ENCODE measurements at places on chromosomes 16 and 17.

GRCh38 chr16:82935766-82936165 lies 309.0 kb downstream of the CDH13 start:
- DNase-seq, result no peak

DNA sequence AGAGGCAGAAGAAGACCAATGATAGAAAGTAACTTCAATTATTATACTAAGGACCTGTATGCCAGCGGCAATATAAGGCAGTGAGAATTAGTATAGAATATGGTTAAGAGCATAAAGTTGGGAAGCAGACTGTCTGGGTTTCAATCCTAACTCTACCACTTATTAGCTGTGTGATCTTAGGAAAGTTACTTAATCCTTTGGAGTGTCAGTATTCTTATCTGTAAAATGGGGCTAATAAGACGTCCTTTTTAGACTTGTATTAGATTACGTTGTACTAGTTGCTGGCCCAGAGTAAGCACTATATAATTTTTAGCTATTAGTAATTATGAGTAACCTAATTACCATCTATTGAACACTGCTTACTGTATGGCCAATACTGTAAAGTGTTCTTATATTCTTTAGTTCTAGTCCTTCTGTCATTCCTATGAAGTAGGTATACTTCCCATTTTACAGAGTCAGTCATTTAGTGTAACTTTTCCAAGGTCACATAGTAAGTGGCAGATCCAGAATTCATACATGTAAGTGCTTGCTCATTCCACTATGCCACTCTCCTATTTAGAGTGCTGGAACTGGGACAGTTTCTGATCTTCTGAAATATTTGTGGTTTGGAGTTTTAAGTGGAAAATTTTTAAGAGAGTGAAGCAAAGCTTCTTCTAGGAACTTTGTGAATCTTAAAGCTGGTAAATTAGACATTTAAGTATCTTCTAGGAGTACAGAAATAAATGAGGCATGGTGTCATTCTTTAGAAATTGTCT lies 22.5 kb downstream of the HEATR9 start:
- DNase-seq, result no peak

GRCh38 chr16:54334208-54334607 lies 47.6 kb upstream of the IRX3 start:
- no peak for DNase-seq

GRCh38 chr17:61221181-61221580 lies 178.5 kb upstream of the TBX2 start:
- no peak for DNase-seq

DNA sequence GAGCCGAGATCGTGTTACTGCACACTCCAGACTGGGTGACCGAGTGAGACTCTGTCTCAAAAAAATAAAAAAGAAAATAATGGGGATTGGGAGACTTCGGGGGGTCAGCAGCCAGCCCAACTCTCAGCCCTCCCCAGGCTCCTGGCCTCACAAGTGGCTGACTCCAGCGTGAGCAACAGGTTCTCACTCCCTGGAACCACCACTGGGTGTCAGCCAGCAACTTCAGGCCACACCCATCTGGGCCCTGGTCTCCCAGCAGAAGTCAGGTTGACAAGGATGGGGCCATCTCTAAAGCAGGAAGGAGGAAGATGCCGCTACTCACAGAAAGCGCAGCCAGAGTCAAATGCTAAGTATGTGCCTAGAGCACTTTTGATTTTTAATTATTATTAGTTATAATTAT lies 139.4 kb downstream of the C16orf78 start:
- DNase-seq, result no peak

- no peak for DNase-seq
Observed at GRCh38 chr17:16491131-16491702, 776 bp downstream of the LRRC75A start.

DNA sequence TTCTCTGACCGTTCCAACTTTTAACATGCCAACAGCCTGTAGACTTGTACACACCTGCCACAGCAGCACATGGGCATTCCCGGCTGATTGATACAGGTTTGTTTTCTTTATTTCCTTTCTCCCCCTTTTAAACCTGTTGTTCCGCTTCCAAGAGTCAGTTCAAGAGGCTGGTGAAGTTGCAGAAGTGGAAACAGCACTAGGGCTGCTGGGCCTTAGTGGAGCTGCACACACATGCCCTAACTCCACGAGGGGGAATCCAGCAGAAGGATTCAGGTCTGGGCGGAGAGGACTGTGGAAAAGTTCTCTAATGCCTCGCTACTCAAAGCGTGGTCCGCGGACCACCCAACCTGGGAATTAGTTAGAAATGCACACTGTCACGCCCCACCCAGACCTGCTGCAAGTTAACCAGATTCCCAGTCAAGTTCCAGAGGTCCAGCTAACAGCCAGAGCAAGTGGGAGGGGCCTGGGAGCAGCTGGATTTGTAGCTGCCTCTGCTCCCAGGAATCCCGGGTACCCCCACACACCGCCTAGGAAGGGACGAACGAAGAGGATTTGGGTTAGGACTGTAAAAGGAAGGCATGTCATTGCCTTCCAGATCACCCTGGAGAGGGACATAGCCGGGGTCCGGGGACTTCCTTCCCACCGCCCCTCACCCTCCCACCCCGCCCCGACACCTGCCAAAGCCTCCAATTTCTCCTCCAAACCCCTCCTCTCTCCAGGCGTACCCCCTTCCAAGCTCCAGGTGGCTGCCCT lies 542 bp downstream of the SLC39A11 start:
- DNase-seq, result no peak

DNA sequence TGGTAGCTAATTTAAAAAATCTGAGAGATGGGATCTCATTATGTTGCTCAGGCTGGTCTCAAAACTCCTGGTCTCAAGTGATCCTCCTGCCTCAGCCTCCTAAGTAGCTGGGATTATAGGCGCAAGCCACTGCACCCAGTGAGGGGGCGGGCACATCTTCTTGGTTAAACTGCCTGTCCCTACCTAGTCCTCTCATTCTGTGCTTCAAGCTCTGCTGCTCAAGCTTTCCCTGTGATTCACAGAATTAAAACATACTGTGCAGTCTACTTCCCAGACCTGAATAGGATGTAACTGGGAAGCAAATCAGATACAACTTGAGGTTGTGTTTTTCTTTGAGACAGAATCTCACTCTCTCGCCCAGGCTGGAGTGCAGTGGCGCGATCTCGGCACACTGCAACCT lies 2.3 kb downstream of the MRPL38 start:
- DNase-seq, result no peak

GRCh38 chr16:28087675-28088300 lies 24.3 kb upstream of the GSG1L start:
- DNase-seq, result no peak

- no peak for DNase-seq
Observed at GRCh38 chr17:53191878-53192277, 630.8 kb upstream of the KIF2B start.

DNA sequence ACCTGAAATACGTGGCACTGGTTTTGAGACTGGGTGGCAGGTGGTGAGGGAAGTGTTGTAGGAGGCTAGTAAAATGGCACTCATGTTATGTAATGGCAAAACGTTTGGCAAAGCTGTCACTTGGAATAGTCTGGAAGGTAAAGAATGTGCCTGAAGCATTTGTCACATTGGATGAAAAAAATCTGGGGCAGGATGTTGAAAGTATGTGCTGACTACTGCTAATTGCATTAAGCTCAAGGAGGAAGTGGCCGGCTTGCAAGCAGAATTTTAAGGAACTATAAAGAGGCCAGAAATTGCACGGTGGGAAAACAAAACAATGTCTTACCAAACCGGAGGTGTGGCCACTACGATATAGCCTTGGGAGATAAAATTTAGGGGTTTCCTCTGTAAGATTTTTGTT lies 26.6 kb upstream of the NLRP1 start:
- DNase-seq, result no peak

- DNase-seq, result no peak
Observed at GRCh38 chr17:2928294-2928890, 132.2 kb downstream of the RAP1GAP2 start.

DNA sequence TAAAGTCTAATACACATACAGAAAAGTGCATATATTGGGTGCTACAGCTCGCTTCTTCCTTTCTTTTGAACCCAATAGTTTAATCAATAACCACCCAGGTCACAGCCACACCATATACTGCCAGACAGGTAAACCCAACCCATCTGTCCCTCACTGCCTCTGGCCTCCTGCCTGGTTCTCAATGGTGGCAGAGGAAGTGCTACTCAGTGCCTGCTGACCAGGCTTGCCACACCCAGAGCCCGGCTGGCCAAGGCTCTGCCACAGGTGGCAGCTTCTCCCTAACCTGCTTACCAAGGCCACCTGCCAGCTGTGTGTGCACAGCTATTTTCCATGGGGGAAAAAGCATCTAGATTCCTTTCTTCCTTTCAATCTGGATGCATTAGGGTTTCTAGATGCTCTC lies 584 bp downstream of the PMP22 start:
- no peak for DNase-seq

DNA sequence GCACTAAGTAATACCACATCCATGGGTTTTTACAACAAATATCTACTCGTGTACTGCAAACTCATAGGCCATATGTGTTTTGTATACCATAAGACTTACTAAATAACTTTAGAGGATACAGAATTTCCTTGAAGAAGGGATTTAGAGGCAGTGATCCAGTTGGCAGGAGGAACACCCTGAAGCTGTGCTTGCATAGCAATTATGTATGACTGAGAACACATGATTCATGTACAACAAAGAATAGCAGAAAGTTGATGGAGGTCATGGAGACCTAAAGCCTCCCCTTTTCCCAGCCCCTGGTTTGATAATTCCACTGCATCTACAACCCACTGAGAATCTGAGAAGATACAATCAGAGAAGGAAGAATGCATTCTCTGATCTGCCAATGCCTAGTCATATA lies 83.8 kb upstream of the PMFBP1 start:
- DNase-seq, result no peak

GRCh38 chr17:63181856-63182255 lies 215.8 kb downstream of the TANC2 start:
- DNase-seq, result no peak

GRCh38 chr17:69198238-69198637 lies 30.4 kb downstream of the ABCA10 start:
- no peak for DNase-seq

GRCh38 chr17:65023791-65024190 lies 32.7 kb downstream of the GNA13 start:
- no peak for DNase-seq

GRCh38 chr16:13093661-13094060 lies 192.3 kb downstream of the SHISA9 start:
- DNase-seq, result no peak

DNA sequence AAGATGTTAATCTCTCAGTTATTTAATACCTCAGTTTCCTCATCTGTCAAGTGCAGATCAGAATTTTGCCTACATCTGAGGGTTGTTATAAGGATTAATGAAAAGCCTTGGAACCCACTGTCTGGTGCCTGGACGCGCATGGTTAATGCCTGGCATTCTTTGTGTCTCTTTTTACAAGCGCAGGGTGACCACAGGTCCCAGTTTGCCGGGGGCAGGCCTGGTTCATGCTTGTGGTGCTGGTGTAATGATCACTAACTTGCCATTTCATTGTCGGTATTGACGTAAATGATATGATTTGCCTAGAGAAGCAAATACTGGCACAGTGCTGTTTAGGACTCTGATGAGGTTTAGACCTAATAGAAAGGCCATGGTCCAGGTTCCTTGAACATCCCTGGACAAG lies 23.1 kb downstream of the MRC2 start:
- DNase-seq, result no peak

DNA sequence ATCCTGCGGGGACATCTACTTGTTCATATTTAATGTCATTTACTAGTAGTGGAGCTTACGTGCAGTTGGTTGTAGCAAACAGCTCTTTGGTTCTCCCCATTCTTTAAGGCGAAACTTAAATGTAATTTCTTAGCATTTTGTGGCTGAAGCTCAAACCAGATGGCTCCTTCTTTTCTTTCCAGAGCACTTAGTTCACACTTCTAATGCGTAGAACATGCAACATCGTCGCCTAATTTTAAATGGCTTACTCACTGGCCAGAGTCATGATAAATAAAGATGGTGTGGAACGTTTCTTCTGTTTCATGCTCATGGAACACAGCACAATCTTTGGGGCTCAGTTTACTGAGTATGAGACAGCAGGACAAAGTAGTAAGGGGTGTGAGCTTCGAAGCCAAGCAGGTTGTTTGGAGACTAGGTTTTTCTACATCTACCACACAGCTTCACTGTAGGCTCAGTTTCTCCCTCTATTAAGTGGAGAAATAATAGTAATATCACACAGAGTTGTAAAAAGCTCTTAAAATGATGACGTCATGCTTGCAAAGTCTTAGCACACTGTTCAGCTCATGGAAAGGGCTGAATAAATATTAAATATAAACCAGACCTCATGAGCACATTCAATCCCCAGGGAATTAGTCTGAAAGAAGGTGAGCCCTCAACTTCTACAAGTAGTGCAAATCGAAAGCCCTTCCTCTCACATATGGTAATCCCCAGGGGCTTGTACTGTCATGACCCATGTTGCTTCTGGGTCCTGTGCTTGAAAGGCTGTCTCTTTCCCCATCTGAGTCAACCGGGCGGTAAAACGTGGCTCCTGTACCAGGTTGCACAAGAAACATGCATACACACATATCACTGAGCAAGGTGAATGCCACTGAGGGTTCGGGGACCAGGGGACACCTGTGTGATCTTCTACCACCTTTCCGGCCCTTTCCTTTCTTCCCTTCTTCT lies 384.3 kb downstream of the CDH13 start:
- no peak for DNase-seq

DNA sequence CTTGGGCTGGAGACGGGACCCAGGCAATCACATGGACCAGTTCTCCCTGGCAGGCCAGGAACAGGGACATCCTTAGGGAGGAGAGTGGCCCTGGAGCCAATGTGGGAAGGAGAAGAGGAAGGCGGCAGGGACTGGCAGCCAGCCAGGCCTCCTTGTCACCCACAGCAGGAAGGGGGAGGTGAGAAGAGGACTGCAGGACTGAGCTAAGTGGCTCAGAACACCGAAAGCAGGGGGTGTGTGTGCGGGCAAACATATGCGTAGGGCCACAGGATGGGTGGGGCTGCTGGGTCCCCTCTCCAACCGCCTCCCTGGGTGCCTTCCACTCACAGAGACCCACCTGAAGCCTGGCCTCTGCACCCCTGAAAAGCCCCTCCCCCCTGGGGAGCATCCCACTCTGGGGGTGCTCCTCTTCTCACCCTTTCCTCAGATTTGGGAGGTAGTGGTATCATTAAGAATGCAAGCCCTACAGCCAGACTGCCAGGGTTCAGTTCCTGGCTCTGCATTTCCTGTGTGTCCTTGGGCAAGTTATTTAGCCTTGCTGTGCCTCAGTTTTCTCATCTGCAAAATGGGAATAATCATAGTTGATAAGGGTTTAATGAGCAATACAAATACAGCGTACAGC lies 8.1 kb downstream of the PNMT start:
- DNase-seq, result no peak

GRCh38 chr16:49194537-49195236 lies 87.0 kb downstream of the CBLN1 start:
- DNase-seq, result no peak

DNA sequence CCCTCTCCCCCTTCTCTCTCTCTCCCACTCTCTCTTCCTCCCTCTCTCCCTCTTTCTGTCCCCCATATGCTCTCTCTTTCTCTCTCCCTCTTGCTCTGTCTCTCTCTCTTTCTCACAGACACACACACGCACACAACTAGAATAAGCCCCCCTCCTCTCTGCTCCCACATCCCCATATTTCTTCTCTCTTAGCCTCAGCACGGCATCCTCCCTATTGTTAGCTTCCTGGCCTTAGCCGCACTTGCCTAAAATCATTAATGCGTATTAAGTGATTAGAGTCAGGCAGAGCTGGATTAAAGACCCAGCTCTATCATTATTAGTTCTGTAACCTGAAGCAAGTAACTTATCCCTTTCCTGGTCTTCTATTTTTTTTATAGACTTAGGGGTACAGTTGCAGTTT lies 319.0 kb upstream of the C16orf82 start:
- DNase-seq, result no peak

All from left forelimb (tissue), 1 donor.